ENCODE measurements at places on chromosomes 11 and 22.
A peak's percentile ranks its signal among the peaks of the same experiment; 100 is the strongest.

- peak; percentile 63 for DNase-seq
Observed at GRCh38 chr11:112656772-112657428, 304.3 kb upstream of the NCAM1 start.

GRCh38 chr22:29570456-29570855 lies 10.5 kb downstream of the NIPSNAP1 start:
- DNase-seq = no peak

DNA sequence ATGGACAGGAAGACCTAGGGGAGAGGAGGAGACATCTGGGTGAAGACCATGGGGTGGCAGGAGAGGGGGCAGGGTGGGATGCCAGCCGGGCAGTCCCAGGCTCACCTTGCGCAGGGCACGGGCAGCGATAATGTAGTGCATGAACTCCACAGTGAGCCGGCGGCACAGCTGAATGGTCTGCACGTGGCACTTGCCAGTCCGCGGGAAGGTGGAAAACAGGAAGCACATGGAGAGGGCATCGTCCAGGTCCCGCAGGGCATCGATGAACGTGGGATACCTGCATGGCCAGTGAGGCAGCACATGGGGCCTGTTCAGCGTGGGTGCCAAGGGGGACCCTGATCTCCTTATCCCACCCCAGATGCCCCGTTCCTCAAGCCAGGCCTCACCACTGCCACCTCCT lies 7.3 kb downstream of the PES1 start:
- no peak for DNase-seq

GRCh38 chr11:86790867-86791849 lies 9.2 kb upstream of the PRSS23 start:
- no peak for DNase-seq

GRCh38 chr11:27716835-27717234 lies 16.6 kb upstream of the BDNF start:
- peak; percentile 65 for DNase-seq

Measured in RPMI7951 (cell line).